ENCODE measurements at places on chromosomes 12 and 14. TPM values are rescaled to one million over a fixed set of nuclear protein-coding genes. Genes with fewer than 3 reads are reported as not detected.

The TAS2R43 gene
- 0.30 TPM for total RNA-seq

The HPD gene
- 0.16 TPM for total RNA-seq

The PMCH gene
- total RNA-seq = 0.35 TPM

DNA sequence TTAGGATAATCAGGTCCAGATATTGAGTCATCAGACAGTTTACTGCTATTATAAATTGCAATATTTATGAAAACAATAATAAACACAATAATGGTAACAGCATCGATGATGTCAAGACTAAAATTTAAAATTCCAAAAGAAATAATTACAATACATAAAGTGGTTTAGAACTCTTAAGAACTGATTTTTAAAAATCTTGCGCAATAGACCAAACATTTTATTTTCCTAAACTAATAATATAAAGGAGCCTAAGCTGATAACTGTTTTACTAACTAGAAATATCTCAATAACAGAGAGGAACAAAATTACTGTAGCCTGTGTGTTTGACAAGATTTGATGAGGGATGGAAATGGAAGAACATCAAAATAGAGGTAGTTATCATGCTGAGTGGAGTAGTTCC is 93.9 kb upstream of the TRHDE start:
- no peak for DNase-seq

DNA sequence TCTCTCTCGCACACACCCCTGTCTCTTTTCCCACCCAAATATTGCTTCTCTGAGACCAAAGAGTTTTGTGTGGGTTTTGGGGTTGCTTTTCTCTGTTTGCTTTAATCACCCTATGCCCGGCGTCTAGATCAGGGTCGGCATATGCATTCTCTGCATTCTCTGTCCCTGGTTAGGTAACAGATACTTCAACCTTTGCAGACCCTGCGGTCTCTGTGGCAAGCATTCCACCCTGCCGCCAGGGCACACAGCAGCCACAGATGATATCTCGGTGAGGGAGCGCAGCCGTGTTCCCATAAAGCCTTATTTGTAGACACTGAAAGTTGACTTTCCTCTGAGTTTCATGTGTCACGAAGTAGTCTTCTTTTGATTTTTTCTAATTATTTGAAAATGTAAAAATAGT is 110.4 kb upstream of the FZD10 start:
- DNase-seq = no peak

- no peak for DNase-seq
These were observed at the start of gene GLT1D1 for GRCh38 chr12:128852885-128853599. Gene GLT1D1 (plus strand): TSS chr12:128853478. CDS start chr12:128853582, 104 bp downstream.

- DNase-seq = no peak
These were observed 61.1 kb downstream of the HRK start for GRCh38 chr12:116820064-116820656.

All from activated naive CD4-positive, alpha-beta T cell treated with anti-CD3 and anti-CD28 coated beads, Interleukin-2, amount 50 U/mL, for 72 hours (primary cell).